Cardiac muscle cell (in vitro differentiated cells and primary cell): ENCODE measurements at places on chromosomes 1 and 21. TPM values are rescaled to one million over a fixed set of nuclear protein-coding genes. Genes with fewer than 3 reads are reported as not detected.

DNA sequence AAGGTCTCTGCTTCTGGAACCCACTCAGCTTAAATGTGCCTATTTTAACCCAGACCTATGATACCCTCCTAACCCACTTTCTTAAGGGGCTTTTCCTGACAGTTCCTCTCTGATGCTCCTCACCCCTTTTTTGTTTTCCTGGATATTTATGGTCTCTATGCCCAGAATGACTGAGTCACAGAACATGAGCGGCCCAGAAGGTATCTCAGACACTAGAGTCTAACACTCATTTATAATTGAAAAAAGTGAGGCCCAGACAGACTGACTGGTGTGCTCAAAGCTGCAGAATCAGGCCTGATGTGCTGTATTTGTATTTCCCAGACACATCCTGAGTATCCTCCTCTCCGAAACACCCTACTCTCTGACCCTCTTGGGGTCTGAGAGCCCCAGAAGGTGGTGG lies 44.0 kb downstream of the LRRC71 start:
- DNase-seq = no peak

- no peak for DNase-seq
These were observed 725 bp upstream of the VWA1 start for GRCh38 chr1:1434824-1435105.

- DNase-seq = no peak
These were observed 27.0 kb upstream of the SMYD3 start for GRCh38 chr1:246534114-246534513.

DNA sequence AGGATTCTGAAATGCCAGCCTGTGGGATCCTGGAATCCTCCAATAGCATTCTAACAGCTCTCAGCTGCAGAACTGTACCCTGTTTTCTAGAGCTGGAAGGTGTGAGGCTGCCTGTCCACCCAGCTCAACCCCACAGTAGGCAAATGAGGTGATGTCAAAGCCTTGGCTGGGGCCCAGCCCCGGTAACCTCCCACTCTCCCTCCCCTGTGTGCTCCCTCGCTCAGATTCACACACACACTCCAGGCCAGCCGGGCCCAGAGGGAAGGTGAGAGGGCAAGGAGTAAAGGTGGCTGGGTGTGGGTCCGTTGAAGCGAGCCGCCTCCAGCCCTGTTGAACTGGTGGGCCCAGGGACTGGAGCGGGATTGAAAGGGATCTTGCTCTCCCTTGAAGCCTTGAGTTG lies at the start of gene BSND:
TSS of gene BSND (plus strand) at position 257 of the 400 bp plus-strand sequence. CDS start 254 bp downstream, outside the sequence.
- no peak for DNase-seq

DNA sequence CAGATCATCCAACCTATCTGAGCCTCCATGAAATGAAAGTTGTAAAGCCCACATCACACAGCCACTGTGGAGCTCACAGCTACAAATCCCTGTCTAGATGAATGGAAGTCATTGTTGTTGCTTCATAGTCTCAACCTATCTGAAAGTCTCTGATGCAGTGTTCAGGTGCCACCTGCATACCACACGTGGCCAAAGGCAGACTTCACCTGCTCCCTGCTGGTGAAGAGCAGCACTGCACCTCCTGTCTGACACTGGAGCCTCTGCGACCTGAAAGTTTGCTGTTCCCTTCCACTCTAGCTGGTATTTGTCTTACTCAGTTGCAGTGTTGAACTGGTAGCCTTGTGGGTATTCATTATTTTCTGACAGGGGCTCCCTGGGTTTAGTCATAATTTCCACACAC lies 18.4 kb downstream of the LORICRIN start:
- no peak for DNase-seq

- peak; percentile 94 for DNase-seq
These were observed at the start of gene MRPS21 for GRCh38 chr1:150293433-150294253. Gene MRPS21 (plus strand): TSS chr1:150293861. CDS start chr1:150294367, 506 bp downstream.

DNA sequence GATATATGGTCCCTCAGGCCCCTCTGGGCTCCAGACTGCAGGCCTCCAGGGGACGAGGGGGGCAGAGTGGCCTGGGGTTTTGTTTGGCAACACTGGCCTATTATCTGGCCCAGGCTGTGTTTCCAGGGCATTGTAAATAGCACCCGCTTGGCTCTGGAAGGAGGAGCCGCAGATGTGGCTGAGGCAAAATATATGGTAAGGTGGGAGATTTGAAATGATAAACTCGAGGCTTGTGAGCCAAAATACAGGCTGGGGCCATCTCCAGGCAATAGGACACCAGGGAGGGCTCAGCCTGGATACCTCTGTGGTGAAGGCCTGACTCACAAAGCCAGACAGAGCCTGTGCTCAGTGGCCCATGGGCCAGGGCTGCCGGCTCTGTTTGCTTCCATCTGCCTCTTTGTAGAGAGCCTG lies 14.0 kb downstream of the NAV1 start:
- DNase-seq = no peak

Gene PCBP3
- 1.1 and 4.3 TPM in 2 replicates for total RNA-seq

Gene MANEAL
- 1.3 and 5.4 TPM in 2 replicates for total RNA-seq

Gene ZNF648
- 0.12 and 0.39 TPM in 2 replicates for total RNA-seq
